Neural crest cell (in vitro differentiated cells): ENCODE measurements at places on chromosomes 16 and 17. TPM values are rescaled to one million over a fixed set of nuclear protein-coding genes. Genes with fewer than 3 reads are reported as not detected.

KRT14 gene
- not detected in 2 replicates for total RNA-seq

IFT20 gene
- total RNA-seq = 14.0 and 15.9 TPM in 2 replicates

SPNS3 gene
- total RNA-seq = not detected in 2 replicates

KRT24 gene
- not detected in 2 replicates for total RNA-seq

SLC16A13 gene
- total RNA-seq = 11.1 and 12.2 TPM in 2 replicates

MPV17L gene
- 4.9 and 5.9 TPM in 2 replicates for total RNA-seq

DHRS11 gene
- 12.3 and 14.7 TPM in 2 replicates for total RNA-seq

SHISA6 gene
- 1.2 and 1.4 TPM in 2 replicates for total RNA-seq

ITGAE gene
- total RNA-seq = 43.1 and 45.5 TPM in 2 replicates

HAP1 gene
- total RNA-seq = 1.5 and 1.6 TPM in 2 replicates

C1QTNF8 gene
- total RNA-seq = 0.19 and 0.30 TPM in 2 replicates

TMEM235 gene
- not detected in 2 replicates for total RNA-seq

SLC9A5 gene
- 3.3 and 4.4 TPM in 2 replicates for total RNA-seq

PLD6 gene
- total RNA-seq = 0.23 TPM in 1 of 2 replicates, not detected in the other

FOXL1 gene
- total RNA-seq = 0.09 and 0.18 TPM in 2 replicates

KCNJ12 gene
- total RNA-seq = 6.1 and 6.6 TPM in 2 replicates

SPATA22 gene
- total RNA-seq = not detected in 2 replicates

SLC38A8 gene
- total RNA-seq = not detected in 2 replicates

CFAP97D1 gene
- total RNA-seq = not detected in 2 replicates

CRISPLD2 gene
- total RNA-seq = 0.61 and 0.71 TPM in 2 replicates

CTRL gene
- total RNA-seq = 2.5 and 3.0 TPM in 2 replicates

FLOT2 gene
- total RNA-seq = 132 and 133 TPM in 2 replicates

SLFN14 gene
- not detected in 2 replicates for total RNA-seq

ALOXE3 gene
- total RNA-seq = 0.09 TPM in 1 of 2 replicates, not detected in the other

EIF1 gene
- 617 and 620 TPM in 2 replicates for total RNA-seq

IRX5 gene
- total RNA-seq = 12.7 and 14.9 TPM in 2 replicates

CDH1 gene
- total RNA-seq = 0.48 and 1.1 TPM in 2 replicates

SLC12A3 gene
- not detected in 2 replicates for total RNA-seq

TMIGD1 gene
- total RNA-seq = not detected in 2 replicates

SAMD14 gene
- total RNA-seq = 26.1 and 28.7 TPM in 2 replicates

COQ7 gene
- 25.6 and 25.7 TPM in 2 replicates for total RNA-seq

CA7 gene
- total RNA-seq = not detected in 2 replicates

METRNL gene
- total RNA-seq = 14.7 and 18.2 TPM in 2 replicates

GALK1 gene
- 11.9 and 13.1 TPM in 2 replicates for total RNA-seq

NPTX1 gene
- 1.6 and 1.9 TPM in 2 replicates for total RNA-seq

SLC22A31 gene
- total RNA-seq = 1.3 and 1.4 TPM in 2 replicates

NUDT16L1 gene
- 36.8 and 37.8 TPM in 2 replicates for total RNA-seq

PDILT gene
- total RNA-seq = not detected in 2 replicates

GNGT2 gene
- total RNA-seq = not detected in 2 replicates

NBR1 gene
- 33.2 and 33.7 TPM in 2 replicates for total RNA-seq

ITPRIPL2 gene
- total RNA-seq = 20.2 and 21.8 TPM in 2 replicates
